ENCODE measurements at places on chromosomes 13 and 19.

DNA sequence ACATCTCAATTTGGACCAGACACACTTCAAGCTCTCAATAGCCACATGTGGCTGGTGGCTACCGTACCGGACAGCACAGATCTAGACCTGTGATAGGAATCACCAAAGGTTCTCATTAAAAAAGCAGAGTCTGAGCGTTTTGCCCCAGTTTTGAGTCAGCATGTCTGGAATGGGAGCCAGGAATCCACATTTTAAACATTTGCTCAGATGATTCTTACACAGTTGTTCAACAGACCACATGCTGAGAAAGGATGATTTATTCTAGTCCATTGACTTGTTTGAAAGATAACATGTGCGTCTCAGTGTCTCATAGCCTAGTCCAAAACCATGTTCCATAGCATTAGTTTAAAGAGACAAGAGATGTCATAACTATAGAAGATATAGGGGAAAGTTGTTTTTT is 53.4 kb downstream of the FLT3 start:
- no peak for DNase-seq

DNA sequence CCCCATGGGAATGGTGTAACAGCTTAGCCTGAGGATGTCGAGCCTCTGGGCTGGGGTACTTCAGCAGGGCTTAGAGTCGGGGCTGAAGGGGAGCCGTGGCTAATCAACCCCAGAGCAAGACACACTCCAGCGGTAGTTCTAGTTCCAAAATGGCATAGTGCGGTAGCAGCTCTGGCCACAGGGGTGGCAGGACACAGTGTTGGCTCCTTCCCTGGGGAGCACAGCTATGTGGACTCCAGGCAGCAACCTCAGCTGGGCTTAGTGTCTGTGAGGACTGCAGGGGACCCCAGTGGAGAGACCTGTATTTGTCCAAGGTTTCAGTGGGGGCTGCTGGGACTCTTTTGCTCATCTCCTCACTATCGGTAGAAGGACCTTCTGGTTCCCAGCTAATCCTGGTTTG is 70.8 kb upstream of the PCDH20 start:
- no peak for DNase-seq

DNA sequence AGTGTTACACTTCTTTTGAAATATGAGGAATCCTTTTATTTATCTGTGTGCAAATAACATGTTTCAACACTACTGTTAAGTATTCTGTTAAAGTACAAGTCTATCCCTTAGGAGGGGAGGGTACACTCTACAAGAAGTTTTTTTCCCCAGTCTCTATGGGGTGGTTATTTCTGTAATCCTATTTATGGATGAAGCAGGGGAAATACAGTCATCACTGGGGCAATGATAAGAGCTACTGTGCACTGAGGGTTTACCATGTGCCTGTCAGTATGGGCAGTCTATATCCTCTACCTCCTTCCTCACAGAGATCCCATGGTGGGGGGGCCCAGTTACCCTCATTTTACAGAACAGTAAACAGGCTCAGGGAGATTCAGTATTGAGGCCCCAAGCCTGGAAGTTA is 16.6 kb upstream of the TRIM13 start:
- no peak for DNase-seq

- DNase-seq: no peak
Observed at GRCh38 chr19:33085570-33086128, 4.7 kb downstream of the GPATCH1 start.

DNA sequence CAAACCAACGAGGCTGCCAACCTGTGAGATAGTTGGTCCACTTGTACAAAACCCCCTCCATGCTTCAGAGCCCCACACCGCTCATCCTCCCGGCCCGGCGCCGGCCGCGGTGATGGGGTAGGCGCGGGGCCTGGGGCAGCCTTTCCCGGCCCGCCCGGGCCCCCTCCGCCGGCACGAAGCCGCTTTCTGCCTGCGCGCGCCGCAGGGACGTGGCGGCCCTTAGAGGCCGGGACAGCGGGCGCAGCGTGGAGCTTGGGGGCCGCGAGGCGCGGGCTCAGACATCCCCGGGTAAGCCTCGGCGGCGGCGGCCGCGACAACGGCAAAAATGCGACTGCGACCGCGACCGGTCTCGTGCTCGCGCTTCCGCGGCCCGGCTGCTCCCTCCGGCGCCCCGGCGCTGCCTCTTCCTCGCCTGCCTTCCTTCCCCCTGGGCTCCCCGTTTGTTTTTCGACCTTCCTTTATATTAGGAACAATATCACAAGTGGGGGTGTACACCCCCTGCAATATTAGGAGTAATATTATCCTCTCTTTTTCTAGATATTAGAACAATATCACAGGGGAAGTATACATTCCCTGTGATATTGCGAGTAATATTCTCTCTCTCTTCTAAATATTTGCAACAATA is 53.9 kb upstream of the CEACAM21 start:
- DNase-seq: peak; percentile 20

DNA sequence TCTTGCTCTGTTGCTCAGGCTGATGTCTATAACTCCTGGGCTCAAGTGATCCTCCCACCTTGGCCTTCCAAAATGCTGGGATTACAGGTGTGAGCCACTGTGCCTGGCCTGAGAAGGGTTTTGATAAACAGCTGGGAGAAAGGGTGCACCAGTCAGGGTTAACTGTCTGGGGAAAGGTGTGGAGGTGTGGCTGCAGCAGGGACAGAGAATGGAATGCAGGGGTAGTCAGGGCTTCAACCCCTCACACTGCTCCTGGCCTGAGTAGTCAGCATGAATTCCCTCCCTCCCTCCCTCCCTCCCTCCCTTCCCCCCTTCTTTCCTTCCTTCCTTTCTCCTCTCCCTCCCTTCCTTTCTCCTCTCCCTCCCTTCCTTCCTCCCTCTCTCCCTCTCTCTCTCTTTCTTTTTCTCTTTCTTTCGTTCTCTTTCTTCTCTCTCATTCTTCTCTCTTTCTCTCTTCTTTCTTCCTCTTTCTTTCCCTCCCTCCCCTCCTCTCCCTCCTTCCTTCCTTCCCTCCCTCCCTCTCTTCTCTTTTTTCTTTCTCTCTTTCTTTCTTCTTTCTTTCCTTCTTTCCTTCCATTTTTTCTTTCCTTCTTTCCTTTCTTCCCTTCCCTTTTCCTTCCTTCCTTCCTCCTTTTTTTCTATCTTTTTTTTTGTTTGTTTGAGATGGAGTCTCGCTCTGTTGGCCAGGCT is 16.0 kb downstream of the MYO1F start:
- DNase-seq: no peak

GRCh38 chr13:58495668-58496067 is 864.1 kb downstream of the PCDH17 start:
- no peak for DNase-seq

DNA sequence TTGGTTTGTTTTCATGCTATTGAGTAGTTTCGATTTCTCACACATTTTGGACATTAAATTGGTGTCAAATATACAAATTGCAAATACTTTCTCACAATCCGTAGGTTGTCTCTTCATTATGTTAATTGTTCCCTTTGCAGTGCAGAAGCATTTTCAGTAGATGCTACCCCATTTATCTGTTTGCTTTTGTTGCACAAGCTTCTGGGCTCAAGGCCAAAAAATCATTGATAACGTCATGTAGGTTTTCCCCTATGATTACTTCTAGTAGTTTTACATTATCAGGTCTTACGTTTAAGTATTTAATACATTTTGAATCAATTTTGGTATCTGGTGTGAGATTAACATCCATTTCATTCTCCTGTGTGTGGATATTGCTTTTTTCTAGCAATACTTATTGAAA is 14.0 kb upstream of the ZNF347 start:
- DNase-seq: peak; percentile 56

GRCh38 chr19:31263328-31263727 is 85.9 kb downstream of the TSHZ3 start:
- DNase-seq: no peak

GRCh38 chr13:51729866-51730553 is 74.0 kb downstream of the DHRS12 start:
- DNase-seq: no peak

- DNase-seq: no peak
Observed at GRCh38 chr19:676339-677105, at the start of gene FSTL3. FSTL3 (plus strand) TSS chr19:676392; CDS start chr19:676424, 32 bp downstream.

DNA sequence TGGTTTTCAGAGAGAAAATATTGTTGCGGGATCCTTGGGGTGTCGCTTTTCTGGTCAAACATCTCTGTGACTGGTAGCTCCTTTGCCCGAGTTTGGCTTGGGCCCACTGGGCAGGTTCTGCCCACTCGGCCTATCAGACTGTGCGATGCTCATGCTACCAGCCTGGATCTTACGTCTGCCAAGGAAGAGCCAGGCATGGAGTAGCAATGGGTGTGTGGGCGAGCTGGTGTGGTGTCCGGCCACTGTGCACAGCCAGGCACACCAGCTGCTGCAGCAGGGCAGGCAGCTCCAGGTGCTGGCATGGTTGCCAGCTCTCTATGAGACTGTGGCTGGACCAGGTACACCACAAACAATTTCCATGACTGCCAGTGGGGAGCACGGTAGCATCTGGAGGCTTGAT is 1351.8 kb upstream of the PCDH20 start:
- DNase-seq: peak; percentile 57

DNA sequence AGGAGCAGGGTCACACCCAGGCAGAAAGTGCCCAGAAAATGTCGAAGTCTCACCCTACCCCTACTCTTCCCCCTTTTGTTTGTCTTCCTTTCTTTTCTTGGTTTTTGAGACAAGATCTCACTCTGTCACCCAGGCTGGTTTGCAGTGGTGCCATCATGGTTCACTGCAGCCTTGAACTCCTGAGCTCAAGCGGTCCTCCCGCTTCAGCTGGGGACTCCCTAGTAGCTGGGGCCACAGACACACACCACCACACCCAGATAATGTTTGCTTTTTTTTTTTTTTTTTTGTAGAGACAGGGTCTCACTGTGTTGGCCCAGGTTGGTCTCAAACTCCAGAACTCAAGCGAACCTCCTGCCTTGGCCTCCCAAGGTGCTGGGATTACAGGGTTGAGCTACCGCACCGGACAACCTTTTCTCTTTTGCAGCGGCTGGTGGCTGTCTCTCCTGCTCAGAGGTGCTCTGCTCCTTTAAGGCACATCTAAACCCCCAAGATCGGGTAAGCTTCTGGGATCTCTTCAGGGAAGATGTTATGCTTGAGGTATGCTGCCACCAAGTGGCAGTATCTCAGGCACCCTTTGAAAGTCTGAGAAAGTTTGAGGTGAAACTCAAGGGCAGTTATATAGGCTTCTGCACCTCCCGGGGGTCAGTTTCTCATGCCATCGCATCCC is 22.4 kb upstream of the EBI3 start:
- DNase-seq: peak; percentile 61

GRCh38 chr13:111129465-111130115 is 14.5 kb downstream of the ARHGEF7 start:
- DNase-seq: no peak

DNA sequence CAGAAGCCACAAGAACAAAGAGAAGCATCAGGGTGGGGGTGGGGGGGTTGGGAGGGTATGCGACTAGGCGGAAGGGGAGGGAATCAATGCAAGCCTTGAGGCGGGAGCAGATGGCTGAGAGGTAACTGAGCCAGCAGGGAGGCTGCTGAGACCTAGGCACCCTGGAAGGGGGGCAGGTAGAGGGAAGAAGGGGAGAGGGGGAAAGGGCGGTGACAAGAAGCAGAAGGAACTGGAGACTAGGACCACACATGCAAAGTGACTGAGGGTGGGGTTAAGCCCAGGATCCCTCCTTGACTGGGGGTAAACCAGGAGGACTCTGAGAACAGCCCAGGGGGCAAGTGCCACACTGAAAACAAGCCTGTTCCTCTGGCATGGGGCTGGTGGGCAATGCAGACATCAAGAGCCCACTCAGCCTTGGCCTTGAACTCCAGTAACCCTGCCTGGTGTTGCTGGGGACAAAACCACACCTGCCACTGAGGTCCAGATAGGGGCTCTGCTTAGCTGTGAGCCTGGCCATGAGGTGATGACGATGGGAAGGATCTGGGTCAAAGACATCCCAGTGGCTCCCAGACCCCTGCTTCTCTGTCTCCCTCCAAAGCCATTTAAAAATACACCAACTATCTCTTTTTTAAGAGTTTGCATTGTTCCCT is 20.3 kb downstream of the OPA3 start:
- DNase-seq: peak; percentile 94

DNA sequence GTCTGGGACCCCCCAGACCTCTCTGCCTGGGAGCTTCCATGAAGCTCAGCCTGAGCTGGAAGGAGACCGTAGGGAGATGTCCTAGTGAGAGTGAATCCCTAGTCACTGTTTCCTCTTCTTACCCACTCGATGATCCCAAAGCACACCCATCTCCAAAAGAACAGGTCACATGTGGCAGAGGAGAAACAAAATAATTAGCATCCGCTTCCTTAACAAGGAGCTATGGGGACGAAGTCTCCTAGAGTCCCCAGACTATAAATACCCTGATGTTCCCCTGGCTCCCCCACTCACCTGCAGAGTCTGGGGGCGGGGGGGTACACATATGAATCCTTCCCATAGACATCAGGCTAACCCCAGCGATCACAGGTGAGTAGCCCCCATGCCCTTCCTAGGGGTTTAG is at the start of gene OR1I1:
Gene OR1I1 (plus strand): TSS at position 301 of the 400 bp plus-strand sequence. CDS start 4,855 bp downstream, outside the sequence.
- no peak for DNase-seq

DNA sequence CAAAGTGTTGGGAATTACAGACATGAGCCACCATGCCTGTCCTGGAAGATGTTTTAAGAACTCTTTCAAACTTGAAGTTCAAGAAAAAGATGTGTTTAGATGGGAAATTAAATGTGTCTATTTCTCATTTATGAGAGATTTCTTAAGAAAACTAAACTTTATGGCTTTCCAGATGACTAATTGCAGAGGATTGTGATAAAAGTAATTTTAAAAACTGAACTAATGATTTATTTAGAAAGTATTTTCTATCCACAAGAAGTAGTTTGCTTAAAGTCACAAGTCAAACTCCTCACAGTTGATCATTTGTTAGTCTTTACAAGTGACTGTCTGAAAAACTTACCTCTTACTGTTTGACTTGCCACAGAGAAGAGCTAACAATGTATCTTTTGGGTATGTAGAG is 89.6 kb upstream of the SPRY2 start:
- DNase-seq: no peak

- no peak for DNase-seq
Observed at GRCh38 chr19:17214508-17215126, 540 bp upstream of the USE1 start.

GRCh38 chr13:36919171-36919832 is 736 bp downstream of the SMAD9 start:
- peak; percentile 86 for DNase-seq

DNA sequence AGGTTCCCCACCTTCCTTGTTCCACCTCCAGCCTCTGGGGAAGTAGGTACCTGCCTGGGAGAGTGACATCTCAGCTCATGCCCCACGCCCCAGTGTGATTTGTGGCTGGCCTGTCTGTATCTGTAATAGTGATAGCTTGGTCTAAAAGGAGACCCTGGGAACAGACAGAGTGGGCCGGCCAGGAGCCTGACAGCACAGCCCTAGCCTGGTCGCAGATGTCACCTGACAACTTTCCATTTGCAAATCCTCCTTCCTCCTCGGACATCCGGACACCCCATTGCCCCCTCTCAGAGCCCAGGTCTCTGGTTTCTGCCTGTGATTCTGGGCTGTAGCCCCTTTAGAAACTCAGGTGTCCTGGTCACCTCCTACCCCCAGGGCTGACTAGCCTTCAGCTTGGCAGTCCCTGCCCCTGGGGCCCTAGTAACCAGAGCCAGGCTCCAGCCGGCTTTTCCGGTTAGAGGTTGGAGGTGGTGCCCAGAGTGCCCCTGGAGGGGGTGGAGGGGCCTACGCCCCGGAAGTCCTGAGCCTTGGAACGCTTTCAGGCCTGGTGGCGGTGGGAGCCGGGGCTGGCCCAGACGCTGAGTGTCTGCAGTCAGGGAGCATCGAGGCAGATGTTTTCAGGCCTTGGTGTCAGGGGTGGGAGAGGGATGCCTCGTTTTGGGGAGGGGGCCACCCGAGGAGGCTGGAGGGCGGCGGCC is 6.5 kb downstream of the LRRC8E start:
- no peak for DNase-seq

- no peak for DNase-seq
Observed at GRCh38 chr13:49625392-49626079, 2.8 kb upstream of the ARL11 start.

All from NCI-H69 (cell line).